ENCODE measurements at places on chromosomes 1 and 21.

DNA sequence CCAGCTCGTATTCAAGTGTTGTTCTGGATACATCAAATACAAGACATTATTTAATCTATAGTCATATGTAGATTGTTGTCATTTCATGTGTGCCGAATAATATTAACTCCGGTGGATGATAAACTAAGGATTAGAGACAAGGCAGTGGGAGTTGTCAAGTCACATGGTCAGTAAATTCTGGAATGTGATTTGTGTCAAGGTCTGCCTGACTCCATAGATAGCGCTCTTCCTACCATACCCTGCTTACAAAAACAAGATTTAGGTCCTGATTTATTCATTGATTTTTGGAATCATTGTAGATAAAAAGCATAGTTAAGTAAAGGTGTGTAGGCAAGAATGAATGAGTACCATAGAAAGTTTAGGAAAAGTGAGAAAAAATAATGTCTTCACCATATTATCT is 2.6 kb downstream of the TNNI3K start:
- DNase-seq: no peak

- DNase-seq: no peak
Measured at GRCh38 chr1:205313563-205314308, 7.8 kb downstream of the NUAK2 start.

DNA sequence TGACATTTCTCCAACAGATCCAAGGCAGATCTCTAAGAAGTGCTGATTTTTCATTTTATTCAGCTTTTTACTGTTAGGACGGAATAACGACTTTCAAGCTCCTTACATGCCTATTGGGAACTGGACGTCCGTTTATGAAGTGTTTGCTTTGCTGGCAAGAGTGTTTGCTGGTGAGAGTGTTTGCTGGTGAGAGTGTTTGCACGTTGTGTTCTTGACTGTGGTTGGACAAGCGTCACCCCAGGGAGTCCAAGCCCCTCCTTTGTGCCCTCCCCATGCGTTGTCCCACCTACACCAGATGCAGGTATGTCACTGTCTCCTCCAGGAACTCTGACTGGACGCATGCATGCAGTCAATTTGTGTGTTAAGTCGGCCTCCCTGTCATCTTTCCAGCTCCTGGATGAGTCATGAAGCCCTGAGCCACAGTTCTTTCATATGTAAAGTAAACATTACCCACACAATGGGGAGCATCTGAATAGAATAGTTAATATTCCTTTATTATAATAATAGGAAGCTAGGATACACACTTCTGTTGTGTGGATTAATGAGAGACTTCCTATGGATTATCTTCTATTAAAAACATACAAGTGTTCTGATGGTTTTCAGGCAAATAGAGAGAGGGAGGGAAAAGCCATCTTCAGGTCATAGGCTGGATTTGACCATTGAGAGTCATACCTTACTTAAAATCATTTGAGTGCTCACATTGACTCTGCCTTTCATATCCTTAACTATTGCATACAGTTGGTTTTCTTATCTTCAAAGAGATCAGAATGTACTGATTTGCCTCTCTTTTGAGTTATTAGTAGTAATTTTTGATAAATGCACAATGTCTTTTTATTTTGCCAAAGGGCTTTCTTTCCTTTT is 119.2 kb downstream of the GALNT2 start:
- peak; percentile 83 for DNase-seq

GRCh38 chr1:229167318-229167717 is 103.6 kb upstream of the RAB4A start:
- no peak for DNase-seq

DNA sequence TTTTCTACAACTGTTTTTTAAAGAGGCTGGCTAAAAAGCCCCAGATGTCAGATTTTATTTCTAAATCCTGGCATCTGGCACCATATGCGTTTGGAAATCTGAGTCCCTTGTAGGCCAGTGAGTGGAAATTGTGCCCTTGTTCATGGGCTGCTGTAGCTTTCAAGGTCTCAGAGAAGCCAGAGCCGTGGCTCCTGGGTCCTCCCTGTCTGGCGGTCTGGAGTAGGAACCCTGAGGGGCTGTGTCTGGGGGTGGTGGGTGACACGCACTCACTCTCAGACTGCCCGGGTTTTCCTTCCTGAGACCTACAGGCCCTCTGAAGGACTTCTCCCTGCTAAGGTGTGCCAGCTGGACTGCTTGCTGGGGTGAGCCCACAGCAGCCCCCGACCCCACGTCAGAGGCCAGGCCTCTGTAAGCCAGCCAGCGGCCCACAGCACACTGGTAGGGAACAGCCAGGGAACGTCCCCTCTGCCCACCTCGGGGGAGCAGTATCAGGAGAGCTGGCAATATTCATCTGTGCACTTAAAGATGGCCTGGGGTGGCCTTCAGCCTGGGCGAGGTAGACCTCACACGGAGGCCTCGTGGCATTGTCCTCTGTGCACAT is 151.5 kb downstream of the PEX14 start:
- DNase-seq: no peak

- DNase-seq: no peak
Measured at GRCh38 chr1:61361931-61362330, 279.6 kb downstream of the NFIA start.

- DNase-seq: no peak
Measured at GRCh38 chr21:44874497-44875315, 1.2 kb upstream of the PTTG1IP start.

GRCh38 chr1:62317021-62317768 is 2.0 kb downstream of the KANK4 start:
- DNase-seq: no peak

- DNase-seq: no peak
Measured at GRCh38 chr1:230268371-230269170, 157.6 kb downstream of the PGBD5 start.

GRCh38 chr1:185719021-185719420 is 15.2 kb upstream of the HMCN1 start:
- no peak for DNase-seq

- DNase-seq: no peak
Measured at GRCh38 chr1:215146240-215146975, 63.9 kb downstream of the KCNK2 start.

DNA sequence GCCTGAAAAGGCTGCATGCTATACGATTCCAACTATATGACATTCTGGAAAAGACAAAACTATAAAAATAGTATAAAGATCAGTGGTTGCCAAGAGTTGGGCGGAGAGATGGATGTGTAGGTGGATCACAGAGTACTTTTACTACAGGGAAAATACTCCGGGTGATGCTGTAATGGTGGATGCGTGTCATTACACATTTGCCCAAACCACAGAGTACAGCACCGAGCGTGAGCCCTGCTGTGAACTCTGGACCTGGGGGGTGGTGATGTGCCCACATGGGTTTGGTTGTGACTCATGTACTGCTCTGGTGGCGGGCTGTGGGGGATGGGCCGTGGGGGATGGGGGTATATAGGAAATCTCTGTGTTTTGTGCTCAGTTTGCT is 162.7 kb upstream of the COL6A1 start:
- peak; percentile 22 for DNase-seq

- DNase-seq: no peak
Measured at GRCh38 chr21:39156024-39156423, 27.2 kb downstream of the PSMG1 start.

DNA sequence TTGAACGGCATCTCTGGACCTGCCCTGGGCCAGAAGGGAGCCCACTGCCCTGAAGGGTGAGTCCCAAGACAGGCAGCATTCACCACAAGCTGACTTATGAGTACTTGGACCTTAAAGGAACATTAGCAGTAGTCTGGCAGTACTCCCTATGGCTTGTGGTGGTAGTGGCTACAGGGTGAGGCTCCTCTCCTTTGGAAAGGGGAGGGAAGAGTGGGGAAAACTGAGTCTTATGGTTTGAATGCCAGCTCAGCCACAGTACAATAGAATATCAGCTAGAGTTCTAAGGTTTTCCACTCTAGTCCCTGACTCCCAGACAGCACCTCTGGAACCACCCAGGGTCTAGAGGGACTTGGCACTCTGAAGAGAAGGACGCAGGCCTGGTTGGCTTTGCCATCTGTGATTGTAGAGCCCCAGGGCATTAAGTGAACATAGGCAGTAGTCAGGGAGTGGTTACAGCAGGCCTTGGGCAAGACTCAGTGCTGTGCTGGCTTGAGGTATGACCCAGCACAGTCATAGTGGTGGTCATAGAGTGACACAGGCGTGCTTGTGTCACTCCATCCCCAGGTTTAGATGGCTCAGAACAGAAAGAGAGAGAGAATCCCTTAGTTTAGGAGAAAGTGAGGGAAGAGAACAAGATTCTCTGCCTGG is 31.0 kb downstream of the CD53 start:
- DNase-seq: no peak

GRCh38 chr1:183933528-183934179 is 103.9 kb downstream of the COLGALT2 start:
- no peak for DNase-seq

DNA sequence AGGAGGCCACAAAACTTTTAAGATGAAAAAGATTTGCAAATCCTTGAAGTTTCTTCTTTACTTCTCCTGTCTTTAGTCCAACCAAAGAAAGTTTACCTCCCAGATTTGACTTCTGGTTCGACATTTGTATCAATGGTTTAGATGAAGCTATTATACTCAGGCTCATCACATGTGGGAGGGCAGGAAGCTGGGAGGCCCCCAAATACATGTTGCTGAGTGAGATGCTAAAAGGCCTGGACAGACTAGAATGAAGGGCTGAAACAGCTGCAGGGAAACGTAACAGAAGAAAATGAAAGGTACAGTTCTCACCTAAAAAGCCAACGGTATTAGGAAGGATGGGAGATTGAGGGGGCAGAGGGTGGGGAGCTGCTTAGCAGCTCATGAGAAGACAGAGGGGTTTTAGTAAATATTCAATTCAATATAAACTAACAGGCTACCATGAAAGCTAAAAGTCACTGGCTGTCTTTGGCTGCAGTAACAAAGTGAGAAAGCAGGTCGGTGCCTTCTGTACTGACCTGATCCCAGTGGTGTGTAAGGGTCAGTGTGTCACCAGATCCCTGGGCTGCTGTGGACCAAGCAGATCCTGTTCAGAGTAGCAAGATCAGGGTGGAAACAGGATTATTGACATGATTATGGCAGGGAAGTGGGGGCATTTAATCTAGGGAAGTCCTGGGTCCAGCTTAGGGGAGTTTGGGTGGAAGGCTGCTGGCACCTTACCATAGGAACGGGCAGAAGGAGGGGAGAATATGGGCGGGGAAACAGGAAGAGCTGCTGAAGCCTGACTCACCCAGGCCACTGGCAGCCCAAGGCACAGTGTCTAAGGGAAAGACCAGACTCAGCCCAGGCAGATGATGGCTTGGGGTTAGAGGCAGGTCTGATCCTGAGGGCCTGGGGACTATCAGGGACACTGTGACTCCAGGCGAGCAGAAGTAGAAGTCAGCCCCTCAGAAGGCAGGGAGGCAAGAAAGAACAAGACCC is 60.4 kb downstream of the KCNN3 start:
- no peak for DNase-seq

DNA sequence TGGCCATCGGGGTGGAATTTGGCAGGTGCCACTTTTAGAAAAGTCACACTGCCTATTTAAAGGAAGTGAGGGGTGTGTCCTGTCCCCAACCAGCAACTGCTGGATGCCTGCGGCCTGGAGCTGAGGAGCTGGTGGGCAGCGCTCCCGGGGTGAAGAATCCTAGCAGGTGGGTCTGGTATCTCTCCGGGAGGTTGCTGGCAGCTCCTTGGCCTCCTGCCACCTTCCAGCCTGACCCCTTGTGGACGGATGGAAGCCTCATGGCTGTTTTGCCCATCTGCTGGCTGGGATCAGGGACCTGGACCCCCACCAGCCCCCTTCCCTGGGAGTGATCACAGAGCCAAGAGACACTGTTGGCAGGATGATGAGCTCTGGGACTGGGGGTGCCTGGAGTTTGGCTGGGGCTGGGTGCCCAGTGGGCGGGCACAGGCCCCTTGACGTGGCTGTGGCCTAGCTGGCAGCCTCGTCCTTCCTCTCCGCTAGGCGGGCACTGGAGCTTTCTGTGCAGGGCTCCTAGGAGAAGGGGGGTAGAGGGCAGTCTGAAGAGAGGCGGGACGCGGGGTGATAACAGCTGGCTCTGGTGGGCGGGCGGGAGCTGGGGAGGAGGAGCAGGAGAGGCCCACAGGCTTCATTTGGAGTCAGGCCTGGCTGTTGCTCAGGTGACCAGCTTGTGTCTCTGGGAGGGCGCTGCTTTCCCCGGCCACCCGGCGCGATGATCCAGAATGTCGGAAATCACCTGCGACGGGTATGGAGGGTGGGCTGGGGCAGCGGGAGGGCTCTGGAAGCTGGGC is at the start of gene ACOT11:
ACOT11 (plus strand) TSS at position 628 of the 788 bp plus-strand sequence; CDS start at position 710, 82 bp downstream.
- DNase-seq: peak; percentile 85

- DNase-seq: peak; percentile 91
Measured at GRCh38 chr1:243848858-243849420, 1.1 kb downstream of the AKT3 start.
